CD4-positive, CD25-positive, alpha-beta regulatory T cell (primary cell): ENCODE measurements at places on chromosomes 4 and X. TPM values are rescaled to one million over a fixed set of nuclear protein-coding genes. Genes with fewer than 3 reads are reported as not detected.

The RUFY3 gene
- polyA plus RNA-seq, result 1.9 TPM

DNA sequence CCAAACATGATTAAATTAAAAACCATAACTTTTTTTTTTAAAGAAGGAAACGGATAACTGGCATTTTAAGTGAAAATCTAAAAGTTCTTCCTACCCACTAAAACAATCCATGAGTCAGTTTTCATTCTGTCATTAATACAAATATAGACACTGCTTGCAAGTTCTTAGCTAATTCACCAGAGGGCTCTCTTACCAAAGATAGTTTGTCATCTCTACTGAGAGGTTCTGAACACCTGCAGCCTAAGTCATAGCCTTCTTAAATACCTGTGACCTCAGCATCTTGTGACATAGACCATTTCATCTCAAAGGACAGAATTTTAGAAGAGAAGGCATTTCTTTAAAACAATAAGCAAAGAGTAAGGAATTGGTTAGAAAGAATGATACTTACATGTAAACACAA, 65.3 kb upstream of the FAM120C start:
- H3K27me3 ChIP-seq, result no peaks in the 10 kb centered on the region
- DNase-seq, result peak; percentile 10
- no peaks in the 10 kb centered on the region for H3K36me3 ChIP-seq
- no peak overlapping the region for H3K27ac ChIP-seq
- H3K4me3 ChIP-seq, result no peak overlapping the region

- DNase-seq, result no peak
- no peaks in the 10 kb centered on the region for H3K4me1 ChIP-seq
- no peak overlapping the region for H3K27ac ChIP-seq
- no peaks in the 10 kb centered on the region for H3K27me3 ChIP-seq
These were observed 14.5 kb upstream of the DACH2 start for GRCh38 chrX:86133761-86134160.

The DUSP9 gene
- polyA plus RNA-seq, result not detected

DNA sequence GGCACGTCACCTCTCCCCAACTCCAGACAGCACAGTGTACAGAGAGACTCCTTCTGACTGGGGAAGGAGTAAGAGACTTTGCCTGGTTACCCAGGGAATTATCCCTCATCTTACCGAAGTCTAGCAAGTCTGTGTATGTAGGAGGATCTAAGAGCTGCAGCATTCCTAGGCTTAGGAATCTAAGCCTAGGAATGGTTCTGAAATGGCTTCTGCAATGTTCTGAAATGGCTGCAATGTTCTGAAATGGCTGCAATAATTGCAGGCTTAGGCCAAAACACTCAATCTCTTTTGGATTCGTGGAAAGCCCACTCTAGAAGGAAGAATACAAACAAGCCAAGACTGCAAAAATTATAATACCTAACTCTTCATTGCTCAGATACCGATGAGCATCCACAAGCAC, 106.4 kb downstream of the SCLT1 start:
- no peak overlapping the region for H3K27ac ChIP-seq
- no peaks in the 10 kb centered on the region for H3K27me3 ChIP-seq
- peaks cover 22% of the 10 kb centered on the region for H3K36me3 ChIP-seq
- H3K4me3 ChIP-seq, result no peak overlapping the region
- DNase-seq, result no peak
- no peaks in the 10 kb centered on the region for H3K4me1 ChIP-seq

DNA sequence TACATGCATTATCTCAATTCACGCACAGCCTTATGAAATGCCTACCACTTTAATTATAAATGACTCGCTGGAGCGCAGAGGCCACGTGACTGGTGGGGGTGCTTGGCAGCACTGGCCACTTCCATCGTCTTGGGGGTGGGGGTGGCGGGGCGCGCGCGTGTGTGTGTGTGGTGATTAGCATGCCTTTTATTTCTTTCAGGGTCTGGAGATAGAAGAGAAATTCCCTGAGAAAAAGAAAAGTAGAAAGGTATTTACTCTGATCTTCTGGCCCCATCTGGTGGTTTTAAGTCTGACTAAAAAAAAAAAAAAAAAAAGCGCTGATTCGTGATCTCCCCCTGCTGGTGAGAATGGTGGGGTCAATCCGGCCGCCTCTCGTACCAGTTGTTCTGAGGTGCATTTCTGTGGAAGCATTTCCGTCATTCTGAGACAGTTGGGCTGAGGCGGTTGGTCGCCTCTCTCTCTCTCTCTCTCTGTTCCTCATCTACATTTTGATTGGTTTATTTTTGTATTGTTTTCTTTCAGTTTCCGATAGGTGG, at the start of gene CCNB3:
TSS of gene CCNB3 (plus strand) at position 402 of the 536 bp plus-strand sequence. CDS start 80,399 bp downstream, outside the sequence.
- H3K4me3 ChIP-seq, result peak within 1 kb of the TSS; percentile 64
- peak within 1 kb of the TSS; percentile 51 for H3K27ac ChIP-seq
- H3K36me3 ChIP-seq, result no peaks in the 10 kb centered on the region
- H3K4me1 ChIP-seq, result no peaks in the 10 kb centered on the region
- DNase-seq, result peak; percentile 88

The TCEAL2 gene
- polyA plus RNA-seq, result not detected

GRCh38 chr4:104519588-104519987, 24.9 kb upstream of the CXXC4 start:
- H3K4me1 ChIP-seq, result no peaks in the 10 kb centered on the region
- H3K27ac ChIP-seq, result no peak overlapping the region
- no peaks in the 10 kb centered on the region for H3K36me3 ChIP-seq
- H3K4me3 ChIP-seq, result no peak overlapping the region

The LARP1B gene
- polyA plus RNA-seq, result 3.2 TPM

The KIF4A gene
- polyA plus RNA-seq, result 0.64 TPM

DNA sequence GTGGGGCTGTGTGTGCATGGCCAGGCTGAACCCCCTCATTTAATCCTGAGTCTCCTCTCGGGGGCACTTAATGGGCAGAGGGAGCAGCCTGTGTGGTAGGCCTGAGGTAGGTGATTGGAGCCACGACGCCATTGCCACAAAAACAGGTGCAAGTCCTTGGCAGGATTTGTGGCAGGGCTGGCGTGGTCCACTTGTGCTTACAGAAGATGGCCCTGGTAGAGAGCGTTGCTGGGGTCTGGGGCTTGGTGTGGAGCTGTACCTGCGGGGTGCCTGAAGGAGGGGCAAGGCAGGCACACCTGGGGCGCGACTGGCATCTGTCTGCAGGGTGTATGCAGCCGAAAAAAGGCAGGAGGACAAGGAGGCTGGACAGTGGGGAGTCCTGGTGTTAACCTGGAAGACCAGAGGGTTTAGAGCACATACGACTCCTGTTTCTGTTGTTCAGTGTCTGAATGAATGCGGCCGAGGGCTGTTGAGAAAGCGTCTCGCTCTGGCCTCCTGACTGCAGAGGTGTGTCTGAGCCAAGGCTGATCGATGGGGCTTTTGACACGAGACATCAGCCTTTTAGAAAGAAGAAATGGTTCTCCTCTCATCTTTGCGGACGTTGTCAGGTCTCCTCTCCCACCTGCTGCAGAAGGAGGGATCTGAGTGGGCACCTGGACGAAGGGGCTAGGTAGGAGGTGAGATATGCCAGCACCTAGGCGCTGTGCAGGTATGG, 52.0 kb downstream of the TBC1D14 start:
- no peaks in the 10 kb centered on the region for H3K27me3 ChIP-seq
- peaks cover 5% of the 10 kb centered on the region for H3K36me3 ChIP-seq
- no peak overlapping the region for H3K4me3 ChIP-seq
- no peak overlapping the region for H3K27ac ChIP-seq
- peaks cover 23% of the 10 kb centered on the region for H3K4me1 ChIP-seq

GRCh38 chrX:38930474-38930873, 129.2 kb downstream of the MID1IP1 start:
- no peaks in the 10 kb centered on the region for H3K4me1 ChIP-seq
- H3K27me3 ChIP-seq, result no peaks in the 10 kb centered on the region
- no peak overlapping the region for H3K4me3 ChIP-seq
- H3K36me3 ChIP-seq, result no peaks in the 10 kb centered on the region
- no peak overlapping the region for H3K27ac ChIP-seq

GRCh38 chr4:100590325-100590724, 72.5 kb upstream of the EMCN start:
- H3K27me3 ChIP-seq, result peaks cover 1% of the 10 kb centered on the region
- H3K36me3 ChIP-seq, result no peaks in the 10 kb centered on the region
- no peak overlapping the region for H3K27ac ChIP-seq
- DNase-seq, result no peak

DNA sequence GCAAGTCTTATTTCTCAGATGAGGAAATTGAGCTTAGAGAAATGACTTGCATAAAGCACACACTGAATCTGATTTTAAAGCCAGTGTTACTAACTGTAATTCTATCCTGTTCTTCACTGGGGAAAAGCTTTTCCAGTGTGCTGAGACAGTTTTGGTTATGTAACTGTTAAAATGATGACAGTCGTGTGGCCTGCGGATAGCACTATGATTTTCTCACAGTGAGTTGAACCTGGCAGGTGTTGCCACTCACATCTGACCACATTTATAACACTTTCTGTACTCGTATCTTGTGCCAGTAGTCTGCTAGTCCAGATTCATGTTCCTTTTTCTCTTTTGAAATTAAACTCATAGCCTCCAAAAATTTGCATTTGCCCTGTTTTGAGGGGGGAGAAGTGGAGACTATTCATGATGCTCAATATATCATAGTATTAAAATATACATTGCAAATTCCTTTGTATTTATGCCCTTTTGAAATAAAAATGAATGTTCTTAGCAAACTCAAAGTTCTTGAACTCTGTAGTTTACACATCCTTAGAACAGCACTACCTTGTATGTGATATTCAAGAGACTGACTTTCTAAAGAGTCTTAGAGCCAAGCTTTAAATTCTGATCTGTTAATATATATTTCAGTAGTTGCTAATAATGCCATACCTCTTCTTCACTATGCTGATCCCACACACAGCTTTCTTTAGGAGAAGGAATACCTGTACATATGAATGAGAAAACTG, 132.3 kb downstream of the PDLIM5 start:
- no peaks in the 10 kb centered on the region for H3K4me1 ChIP-seq
- no peak overlapping the region for H3K4me3 ChIP-seq
- no peak overlapping the region for H3K27ac ChIP-seq
- DNase-seq, result no peak

The CCDC158 gene
- not detected for polyA plus RNA-seq

- H3K27me3 ChIP-seq, result no peaks in the 10 kb centered on the region
- H3K36me3 ChIP-seq, result no peaks in the 10 kb centered on the region
- no peak overlapping the region for H3K4me3 ChIP-seq
- no peaks in the 10 kb centered on the region for H3K4me1 ChIP-seq
These were observed 169.3 kb downstream of the CHIC2 start for GRCh38 chr4:53895137-53895536.

DNA sequence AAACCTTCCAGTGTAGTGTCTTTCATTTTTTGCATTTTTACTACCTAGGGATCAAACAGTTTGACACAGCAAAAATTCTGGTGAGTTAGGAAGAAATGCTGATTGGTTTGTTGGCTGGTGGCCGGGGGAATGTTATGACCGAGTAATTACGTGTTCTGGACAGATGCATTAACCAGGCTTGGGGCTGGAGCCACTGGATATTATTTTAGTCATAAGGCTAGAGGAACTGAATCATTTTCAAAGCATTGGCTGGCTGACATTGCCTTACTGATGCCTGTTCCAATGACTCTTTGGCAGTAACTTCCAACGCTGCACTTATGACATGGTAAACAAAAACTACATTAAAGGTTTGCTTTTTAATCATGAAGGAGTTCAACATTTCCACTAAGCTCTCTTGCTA, 84.6 kb downstream of the FBXO8 start:
- H3K36me3 ChIP-seq, result no peaks in the 10 kb centered on the region
- H3K27ac ChIP-seq, result no peak overlapping the region

The MCUB gene
- polyA plus RNA-seq, result 189 TPM

The SRPX gene
- not detected for polyA plus RNA-seq
